ENCODE measurements at places on chromosomes 2 and 18. TPM values are rescaled to one million over a fixed set of nuclear protein-coding genes. Genes with fewer than 3 reads are reported as not detected.

- no peak overlapping the region for H3K4me3 ChIP-seq
- H3K36me3 ChIP-seq, result no peaks in the 10 kb centered on the region
- DNase-seq, result no peak
- H3K4me1 ChIP-seq, result no peaks in the 10 kb centered on the region
Observed at GRCh38 chr18:22064581-22064980, 104.8 kb upstream of the GATA6 start.

DNA sequence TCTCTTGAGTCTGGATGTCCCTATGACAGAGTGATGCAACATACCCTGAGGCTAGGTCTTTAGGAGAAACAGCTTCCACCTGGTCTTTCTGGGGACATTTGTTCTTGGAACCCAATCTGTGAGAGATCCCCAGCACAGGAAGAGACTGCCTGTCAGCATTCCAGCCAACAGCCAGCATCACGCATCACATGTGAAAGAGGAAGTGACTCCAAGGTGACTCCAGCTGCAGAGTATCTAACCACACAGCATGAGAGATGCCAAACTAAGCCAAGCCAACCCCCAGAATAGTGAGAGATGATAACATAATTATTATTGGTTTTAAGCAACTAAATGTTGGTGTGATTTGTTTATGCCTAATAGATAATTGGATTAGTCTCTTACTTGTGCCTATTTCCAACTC lies 35.7 kb downstream of the C18orf63 start:
- no peak overlapping the region for H3K4me3 ChIP-seq
- no peaks in the 10 kb centered on the region for H3K27me3 ChIP-seq
- H3K4me1 ChIP-seq, result peaks cover under 1% of the 10 kb centered on the region
- H3K36me3 ChIP-seq, result no peaks in the 10 kb centered on the region

DNA sequence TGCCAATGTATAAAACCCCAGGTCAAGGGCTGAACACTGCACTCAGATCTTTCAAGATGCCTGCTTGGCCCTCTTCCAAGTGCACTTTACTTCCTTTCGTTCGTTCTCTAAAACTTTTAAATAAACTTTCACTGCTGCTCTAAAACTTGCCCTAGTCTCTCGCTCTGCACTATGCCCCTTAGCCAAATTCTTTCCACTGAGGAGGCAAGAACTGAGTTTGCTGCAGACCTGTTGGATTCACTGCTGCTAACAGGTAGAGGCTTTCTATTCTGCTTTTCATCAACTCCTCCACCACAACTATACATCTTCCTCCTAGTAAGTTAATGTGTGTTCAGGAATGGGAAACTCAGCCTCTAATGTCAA lies 467.9 kb downstream of the MBD2 start:
- H3K36me3 ChIP-seq, result no peaks in the 10 kb centered on the region
- no peak overlapping the region for H3K27ac ChIP-seq
- DNase-seq, result no peak
- no peak overlapping the region for H3K4me3 ChIP-seq
- no peaks in the 10 kb centered on the region for H3K4me1 ChIP-seq

DNA sequence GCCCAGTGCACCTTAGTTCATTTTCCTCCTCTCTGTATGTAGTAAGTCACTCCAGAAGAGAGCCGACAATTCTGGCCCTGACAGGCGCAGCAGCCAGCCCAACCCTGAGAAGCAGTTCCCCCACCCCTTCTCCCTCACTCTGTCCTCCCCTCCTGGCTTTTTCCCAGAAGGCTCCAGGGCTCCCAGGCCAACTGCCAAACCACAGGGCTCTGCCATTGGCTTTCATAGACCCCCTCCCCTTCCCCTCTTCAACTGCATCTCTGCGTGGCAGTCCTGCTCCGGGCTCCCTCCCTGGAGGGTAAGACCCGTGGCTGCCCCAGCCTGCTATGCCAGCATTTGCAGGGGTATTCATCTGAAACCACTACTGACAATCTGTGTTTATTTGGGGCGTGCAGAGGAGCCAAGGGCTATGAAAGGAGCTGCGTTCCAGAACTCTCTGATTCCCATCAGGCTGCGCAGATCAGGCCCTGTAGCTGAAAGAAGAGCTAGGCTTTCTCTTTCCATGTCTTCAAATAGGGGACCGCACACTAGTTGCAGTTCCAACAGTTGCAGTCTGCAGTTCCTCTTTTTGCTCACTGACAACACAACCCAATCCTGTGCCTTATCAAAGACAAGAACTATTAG lies 388.6 kb upstream of the TNP1 start:
- peaks cover 12% of the 10 kb centered on the region for H3K27me3 ChIP-seq
- DNase-seq, result no peak
- no peak overlapping the region for H3K4me3 ChIP-seq
- H3K36me3 ChIP-seq, result no peaks in the 10 kb centered on the region
- H3K4me1 ChIP-seq, result peaks cover 10% of the 10 kb centered on the region
- no peak overlapping the region for H3K27ac ChIP-seq

DNA sequence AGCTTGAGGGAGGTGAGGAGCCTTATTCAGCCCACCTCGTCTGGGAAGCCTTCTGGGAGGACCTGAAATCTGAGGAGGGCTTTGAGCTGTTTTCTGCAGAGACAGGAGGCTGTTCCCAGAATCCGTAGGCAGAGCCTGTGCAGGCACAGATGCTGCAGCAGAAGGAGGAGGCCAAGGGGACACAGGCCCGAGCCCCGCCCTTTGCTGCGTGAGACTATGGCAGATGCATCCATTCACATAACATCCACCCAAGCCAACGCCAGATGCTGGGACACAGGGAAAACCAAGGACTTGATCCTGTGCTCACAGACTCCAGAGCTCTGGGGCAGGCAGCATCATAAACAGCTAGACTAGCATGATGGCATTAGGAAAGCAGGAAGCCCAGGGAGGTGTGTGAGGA lies 98.2 kb downstream of the KCNF1 start:
- H3K27me3 ChIP-seq, result peaks cover 3% of the 10 kb centered on the region
- no peaks in the 10 kb centered on the region for H3K36me3 ChIP-seq
- H3K27ac ChIP-seq, result no peak overlapping the region
- no peak for DNase-seq
- no peak overlapping the region for H3K4me3 ChIP-seq
- H3K4me1 ChIP-seq, result no peaks in the 10 kb centered on the region

- no peak overlapping the region for H3K4me3 ChIP-seq
- no peak for DNase-seq
- no peak overlapping the region for H3K27ac ChIP-seq
- peaks cover 7% of the 10 kb centered on the region for H3K27me3 ChIP-seq
- H3K36me3 ChIP-seq, result no peaks in the 10 kb centered on the region
Observed at GRCh38 chr2:160039166-160039903, 23.1 kb downstream of the PLA2R1 start.

- H3K27ac ChIP-seq, result no peak overlapping the region
- no peaks in the 10 kb centered on the region for H3K4me1 ChIP-seq
- DNase-seq, result peak; percentile 16
- H3K27me3 ChIP-seq, result no peaks in the 10 kb centered on the region
- no peaks in the 10 kb centered on the region for H3K36me3 ChIP-seq
Observed at GRCh38 chr2:16149349-16150243, 209.2 kb downstream of the MYCN start.

DNA sequence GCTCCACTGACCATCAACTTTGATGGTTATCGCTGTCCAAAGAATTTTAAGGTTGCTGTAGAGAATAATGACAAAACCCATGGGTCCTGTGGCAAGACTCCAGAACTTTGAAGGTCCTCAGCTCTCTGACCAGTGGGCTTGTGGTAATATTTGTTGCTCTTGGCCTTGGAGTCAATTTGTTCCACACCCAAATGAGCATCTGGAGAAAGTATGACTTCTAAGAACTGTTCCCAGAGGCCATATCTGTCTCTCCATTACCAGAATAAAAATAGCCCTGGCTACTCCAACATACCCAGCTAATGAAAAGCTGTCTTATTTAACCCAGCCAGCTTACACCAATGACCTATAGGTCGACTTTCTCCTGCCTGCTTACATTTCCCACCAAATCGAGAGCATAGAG lies 466.4 kb downstream of the MEIS1 start:
- no peak overlapping the region for H3K4me3 ChIP-seq
- H3K27me3 ChIP-seq, result no peaks in the 10 kb centered on the region
- no peak for DNase-seq
- no peak overlapping the region for H3K27ac ChIP-seq

GRCh38 chr2:234161932-234162331 lies 111.4 kb downstream of the SPP2 start:
- H3K27ac ChIP-seq, result no peak overlapping the region
- no peaks in the 10 kb centered on the region for H3K27me3 ChIP-seq
- H3K4me3 ChIP-seq, result no peak overlapping the region
- H3K36me3 ChIP-seq, result no peaks in the 10 kb centered on the region

- no peaks in the 10 kb centered on the region for H3K4me1 ChIP-seq
- no peak overlapping the region for H3K4me3 ChIP-seq
- H3K27ac ChIP-seq, result no peak overlapping the region
- no peaks in the 10 kb centered on the region for H3K36me3 ChIP-seq
- H3K27me3 ChIP-seq, result peaks cover 2% of the 10 kb centered on the region
Observed at GRCh38 chr2:11967946-11968465, 221.6 kb downstream of the LPIN1 start.

DNA sequence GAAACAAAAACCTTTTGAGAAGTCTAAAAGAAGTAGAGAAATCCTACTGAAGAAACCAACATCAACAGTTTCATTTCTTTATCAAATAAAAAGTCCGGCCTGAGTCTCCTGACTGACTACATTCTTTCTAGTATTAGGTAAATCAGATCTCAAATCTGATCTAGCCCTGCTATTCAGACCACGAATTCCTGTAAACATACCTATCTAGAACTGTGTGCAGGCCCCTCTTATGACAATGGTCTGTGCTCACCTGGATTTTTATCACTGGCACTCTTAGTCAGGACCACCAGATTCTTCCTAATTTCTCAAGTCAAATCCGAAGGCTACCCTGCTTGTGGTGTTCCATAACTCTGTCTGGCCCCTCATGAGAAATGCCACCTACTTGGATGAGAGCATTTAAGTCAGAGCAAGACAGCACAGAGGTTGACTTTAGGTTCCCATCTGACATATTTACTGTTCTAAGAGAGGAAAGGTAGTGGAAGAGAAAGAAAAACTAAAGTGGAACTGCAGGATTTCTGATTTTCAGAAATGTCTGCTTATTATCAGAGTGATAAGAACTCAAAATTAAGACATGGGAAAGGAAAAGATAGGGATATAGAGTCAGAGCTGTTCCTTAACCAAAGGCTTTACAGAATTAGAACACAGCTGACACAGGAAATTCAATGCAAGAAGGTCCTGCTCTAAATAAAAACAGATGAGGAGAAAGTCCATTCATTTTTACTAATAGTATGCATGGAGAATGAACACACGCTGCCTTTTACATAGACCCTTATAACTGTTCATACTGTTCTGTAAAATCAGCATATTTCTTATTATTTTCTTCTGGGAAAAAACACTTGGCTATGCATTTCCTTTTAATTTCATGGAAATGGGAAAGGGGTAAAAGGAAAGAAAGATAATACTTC lies 56.5 kb downstream of the SLC8A1 start:
- no peak overlapping the region for H3K4me3 ChIP-seq
- DNase-seq, result no peak
- no peak overlapping the region for H3K27ac ChIP-seq

- no peak overlapping the region for H3K27ac ChIP-seq
- DNase-seq, result no peak
- no peaks in the 10 kb centered on the region for H3K4me1 ChIP-seq
- H3K36me3 ChIP-seq, result no peaks in the 10 kb centered on the region
- peaks cover 2% of the 10 kb centered on the region for H3K27me3 ChIP-seq
Observed at GRCh38 chr2:3728104-3729054, 25.0 kb downstream of the DCDC2C start.

DNA sequence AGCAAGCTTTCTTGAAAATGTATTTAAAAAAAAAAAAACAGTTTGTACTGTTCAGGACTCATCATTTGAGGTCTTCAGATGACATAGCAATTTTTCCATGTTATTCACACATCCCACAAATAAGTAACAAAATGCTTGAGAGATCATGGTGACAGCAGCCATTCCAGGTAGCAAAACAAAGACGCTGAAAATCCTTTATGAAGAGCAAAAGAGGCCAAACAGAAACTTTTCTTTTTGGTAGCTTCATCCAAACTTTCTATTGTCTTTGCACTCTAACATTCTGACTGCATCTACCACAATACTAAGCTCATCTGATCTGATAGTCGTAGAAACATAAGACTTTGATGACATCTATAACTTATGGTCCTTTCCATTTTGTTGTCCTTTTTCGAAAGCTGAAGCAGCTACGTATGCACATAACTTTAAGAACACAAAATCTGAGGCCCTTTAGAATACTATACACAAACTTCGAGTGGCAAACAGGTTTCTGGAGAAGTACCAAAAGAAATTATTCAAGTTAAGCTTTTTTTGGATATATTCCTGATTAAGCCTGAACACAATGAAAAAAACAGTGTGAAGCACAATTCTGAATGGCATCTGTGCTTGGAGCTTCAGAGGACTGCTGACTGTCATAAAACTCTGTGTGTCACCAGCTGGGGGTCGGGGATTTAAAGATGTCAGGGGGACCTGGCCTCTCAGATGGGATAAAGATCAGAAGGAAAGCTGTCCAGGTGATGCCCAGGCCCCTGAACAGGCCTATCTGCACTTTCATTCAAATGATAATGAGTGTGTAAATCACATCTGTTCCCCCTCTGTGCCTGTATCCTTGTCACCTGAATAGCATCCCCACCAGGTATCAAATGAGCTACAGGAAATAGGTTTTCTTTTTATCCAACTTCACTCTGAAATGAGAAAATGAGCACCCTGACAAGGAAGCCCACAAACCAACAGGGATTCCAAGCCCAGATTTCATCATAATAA lies 75.8 kb downstream of the ZEB2 start:
- no peaks in the 10 kb centered on the region for H3K36me3 ChIP-seq
- no peak for DNase-seq

DNA sequence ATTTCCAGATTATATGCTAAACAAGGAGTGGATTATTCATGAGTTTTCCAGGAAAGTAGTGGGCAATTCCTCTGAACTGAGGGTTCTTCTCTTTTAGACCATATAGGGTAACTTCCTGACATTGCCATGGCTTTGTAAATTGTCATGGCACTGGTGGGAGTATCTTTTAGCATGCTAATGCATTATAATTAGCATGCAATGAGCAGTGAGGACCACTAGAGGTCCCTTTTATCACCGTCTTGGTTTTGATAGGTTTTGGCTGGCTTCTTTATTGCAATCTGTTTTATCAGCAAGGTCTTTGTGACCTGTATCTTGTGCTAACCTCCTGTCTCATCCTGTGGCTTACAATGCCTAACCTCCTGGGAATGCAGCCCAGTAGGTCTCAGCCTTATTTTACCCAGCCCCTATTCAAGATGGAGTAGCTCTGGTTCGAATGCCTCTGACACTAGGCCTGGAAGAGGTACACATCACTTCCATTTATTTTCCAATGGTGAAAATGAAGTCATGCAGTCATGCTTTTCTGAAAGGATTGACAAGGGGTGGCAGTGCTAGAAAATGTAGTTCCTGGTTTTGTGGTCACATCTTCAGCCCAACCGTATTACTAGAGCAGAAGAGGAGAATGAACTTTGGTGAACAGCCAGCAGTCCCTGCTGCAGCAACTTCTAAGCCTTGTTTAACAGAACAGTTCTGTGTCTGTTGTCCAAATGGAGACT lies 26.6 kb upstream of the ITGA4 start:
- H3K27ac ChIP-seq, result peak overlapping the region; percentile 63
- H3K4me1 ChIP-seq, result peaks cover 24% of the 10 kb centered on the region
- peak; percentile 9 for DNase-seq

- no peak for DNase-seq
- H3K4me3 ChIP-seq, result no peak overlapping the region
- peaks cover 2% of the 10 kb centered on the region for H3K27me3 ChIP-seq
- no peak overlapping the region for H3K27ac ChIP-seq
Observed at GRCh38 chr2:16334886-16335603, 330.6 kb downstream of the CYRIA start.

GRCh38 chr2:128473175-128474035 lies 154.7 kb upstream of the HS6ST1 start:
- peaks cover 7% of the 10 kb centered on the region for H3K36me3 ChIP-seq
- peak overlapping the region; percentile 10 for H3K4me3 ChIP-seq
- peaks cover 11% of the 10 kb centered on the region for H3K4me1 ChIP-seq
- peak; percentile 76 for DNase-seq
- H3K27me3 ChIP-seq, result peaks cover 18% of the 10 kb centered on the region
- peak overlapping the region; percentile 86 for H3K27ac ChIP-seq

C1GALT1C1L gene
- total RNA-seq, result not detected

RGPD3 gene
- 0.05 TPM for total RNA-seq
